ENCODE measurements at places on chromosomes 16 and 17.

DNA sequence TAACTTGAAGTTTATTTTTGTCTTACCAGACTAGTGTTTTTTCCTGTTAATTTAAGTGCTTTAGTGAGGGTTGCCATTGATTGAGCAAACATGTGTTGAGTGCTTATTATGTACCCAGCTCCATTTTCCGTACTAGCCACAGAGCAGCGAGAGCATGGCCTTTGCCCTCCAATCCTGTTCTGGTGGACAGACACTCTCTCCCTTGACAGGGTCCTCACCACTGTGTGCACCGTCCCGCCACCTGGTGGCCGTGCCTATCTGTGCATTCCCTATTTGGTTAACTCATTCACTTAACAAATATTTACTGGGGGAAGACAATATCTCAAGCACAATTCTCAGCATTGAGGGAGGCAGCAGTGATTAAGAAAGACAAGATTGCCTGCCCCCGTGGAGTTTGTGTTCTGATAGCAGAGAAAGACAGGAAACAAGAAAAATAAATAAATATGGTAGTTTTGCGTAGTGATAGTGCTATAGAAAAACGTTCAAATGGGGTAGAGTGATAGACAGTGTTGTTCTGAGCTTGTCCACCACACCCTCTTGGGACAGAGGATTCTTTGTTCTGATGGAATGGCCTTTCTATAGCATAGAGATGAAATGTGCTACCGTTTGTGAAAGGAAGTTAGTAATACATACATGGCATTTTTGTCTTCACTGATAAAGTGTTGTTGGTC lies 13.0 kb downstream of the CDH13 start:
- DNase-seq, result no peak

DNA sequence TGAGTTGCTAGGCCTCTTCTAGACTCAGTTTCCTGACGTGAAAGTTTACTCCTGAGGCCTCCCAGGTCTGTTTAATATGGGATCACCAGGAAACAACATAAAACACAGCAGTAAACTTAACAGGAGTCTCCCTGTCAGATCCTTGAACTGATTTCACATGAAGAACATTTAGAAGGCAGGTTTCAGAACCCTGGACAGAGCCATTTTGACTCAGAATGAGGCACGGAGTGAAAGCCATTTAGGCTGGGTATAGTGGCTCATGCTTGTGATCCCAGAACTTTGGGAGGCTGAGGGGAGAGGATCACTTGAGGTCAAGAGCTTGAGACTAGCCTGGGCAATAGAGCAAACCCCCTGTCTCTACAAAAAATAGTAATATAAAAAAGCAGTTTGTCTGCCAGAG lies 289.1 kb downstream of the CA10 start:
- DNase-seq, result no peak

DNA sequence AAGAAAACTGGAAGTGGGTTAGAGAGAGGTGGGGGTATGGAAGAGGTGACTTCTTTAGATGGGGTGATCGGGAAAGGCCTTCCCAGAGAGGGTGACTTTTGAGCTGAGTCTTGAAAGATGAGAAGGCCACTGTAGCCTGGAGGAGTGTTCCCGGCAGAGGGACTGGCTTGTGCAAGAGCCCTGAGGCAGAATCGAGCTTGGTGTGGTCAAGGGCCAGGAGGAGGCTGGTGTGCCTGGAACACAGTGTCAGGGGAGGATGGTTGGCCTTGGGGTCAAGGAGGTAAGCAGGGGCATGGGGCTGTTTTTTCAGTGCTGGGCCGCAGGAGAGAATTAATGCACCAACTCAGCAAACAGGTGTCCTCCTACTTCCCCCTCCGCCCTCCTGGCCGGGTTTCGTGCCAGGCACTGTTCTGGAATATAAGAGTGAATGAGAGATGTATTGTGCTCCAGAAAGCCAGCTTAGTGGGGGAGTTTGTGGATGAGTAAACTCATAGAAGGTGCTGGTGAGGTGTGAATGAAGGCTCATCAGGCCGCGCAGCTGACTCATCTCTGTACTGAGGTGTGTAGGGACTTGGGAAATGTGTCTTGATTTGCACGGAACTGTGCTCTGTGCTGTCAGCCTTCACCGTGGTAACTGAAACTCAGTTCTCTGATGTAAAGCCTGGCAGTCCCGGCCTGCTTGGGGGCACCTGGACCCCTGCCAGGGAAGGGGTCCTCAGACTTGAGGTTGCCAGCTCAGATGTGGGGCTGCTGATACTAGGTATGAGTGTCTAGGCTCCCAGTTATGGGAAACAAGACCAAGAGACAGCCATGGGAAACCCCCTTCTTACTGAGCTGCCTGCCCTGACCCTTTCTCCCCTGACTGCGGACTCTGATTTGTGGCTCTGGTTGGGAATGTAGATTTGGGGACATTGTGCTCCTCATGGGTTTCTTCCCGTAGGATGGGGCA lies 15.3 kb downstream of the KSR1 start:
- peak; percentile 82 for DNase-seq

DNA sequence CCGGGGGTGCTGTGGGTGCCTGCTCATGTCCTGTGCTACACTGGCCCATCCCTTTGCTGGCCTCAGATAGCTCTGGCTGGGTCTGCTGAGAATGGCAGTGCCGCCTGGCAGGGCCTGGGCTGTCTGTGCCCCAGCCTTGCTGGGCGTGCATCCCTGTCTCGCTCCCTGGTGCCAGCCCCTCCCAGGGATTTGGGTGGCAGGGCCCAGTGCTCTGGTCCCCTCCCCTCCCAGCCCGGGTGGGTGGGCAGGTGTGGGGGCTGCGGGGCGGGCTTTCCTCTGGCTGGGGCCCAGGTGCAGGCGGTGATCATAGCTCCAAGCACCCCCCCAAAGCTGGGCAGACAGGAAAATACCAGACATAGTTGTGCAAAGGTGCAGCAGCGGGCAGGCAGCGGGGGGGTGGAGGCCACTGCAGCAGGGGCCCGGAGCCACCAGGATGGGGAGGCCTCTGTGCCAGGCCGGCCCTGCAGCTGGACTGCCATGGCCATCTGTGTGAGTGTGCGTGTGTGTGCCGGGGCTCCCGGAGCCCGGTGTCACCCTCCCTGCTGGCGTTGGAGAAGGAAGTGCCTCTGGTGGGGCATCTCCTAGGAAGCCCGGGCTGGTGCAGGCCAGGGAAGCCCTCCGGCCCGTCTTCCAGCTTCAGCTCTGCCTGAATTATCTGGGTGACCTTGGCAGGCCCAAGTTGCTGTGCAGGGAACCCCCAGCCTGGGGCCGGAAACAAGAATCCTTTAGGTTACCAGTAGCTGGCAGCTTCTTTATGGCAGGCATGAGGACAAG lies 7.4 kb downstream of the GLIS2 start:
- DNase-seq, result no peak

Measured in T1000 (cell line).